ENCODE measurements at places on chromosomes 5 and 9.

DNA sequence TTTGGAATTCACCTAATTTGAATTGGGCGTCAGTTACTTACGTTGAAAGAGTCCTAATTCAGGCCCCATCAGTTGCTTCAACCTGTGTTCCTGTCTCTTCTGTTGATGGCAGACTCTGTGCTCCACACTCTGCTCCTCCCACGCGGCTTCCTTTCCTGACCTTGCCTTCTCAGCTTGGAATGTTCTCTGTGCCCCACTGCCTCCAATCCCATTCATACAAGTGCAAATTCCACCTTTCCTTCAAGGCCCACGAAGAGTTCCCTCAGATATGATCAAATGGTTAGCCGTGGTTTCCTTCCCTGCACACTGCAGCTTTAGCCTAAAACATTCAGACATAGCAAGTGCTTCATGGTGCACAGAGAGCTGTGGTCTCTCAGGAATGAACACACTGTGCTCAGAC, 65.7 kb downstream of the SREK1 start:
- H3K36me3 ChIP-seq: no peaks in the 10 kb centered on the region
- H3K27me3 ChIP-seq: no peaks in the 10 kb centered on the region
- no peak for DNase-seq
- H3K4me3 ChIP-seq: no peak overlapping the region

DNA sequence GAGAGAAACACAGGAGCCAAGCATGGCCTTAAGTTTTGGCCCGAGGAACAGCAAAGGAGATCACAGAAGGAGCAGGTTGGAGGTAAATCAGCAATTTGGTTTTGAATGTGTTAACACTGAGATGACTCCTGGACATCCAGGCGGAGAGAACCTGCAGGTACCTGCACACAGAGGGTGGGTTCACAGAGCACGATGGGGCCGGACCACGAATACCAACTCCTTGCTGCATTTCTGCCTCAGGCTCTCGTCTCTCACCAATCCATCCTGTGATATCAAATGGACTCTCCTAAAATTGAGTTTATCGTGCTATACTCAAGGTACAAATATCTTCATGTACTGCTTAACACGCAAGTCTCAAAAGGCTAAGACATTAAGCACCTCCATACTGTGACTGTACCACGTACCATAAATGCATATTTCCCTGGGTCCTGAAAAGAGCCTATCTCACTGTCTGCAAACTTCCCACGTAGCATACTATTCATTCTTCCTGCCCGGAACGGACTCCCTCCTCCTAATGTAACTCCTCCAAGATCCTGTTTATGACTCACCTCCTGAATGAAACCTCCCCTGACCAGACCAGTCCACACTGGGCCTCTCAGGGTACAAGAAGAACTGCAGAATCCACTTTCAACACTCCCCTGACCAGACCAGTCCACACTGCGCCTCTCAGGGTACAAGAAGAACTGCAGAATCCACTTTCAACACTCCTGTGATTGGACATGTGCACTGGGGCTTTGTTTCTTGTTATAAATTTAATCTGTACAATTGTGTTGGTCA, 380.8 kb upstream of the RFX3 start:
- no peaks in the 10 kb centered on the region for H3K36me3 ChIP-seq
- peaks cover 10% of the 10 kb centered on the region for H3K4me1 ChIP-seq
- no peak for DNase-seq
- no peak overlapping the region for H3K4me3 ChIP-seq
- H3K27me3 ChIP-seq: no peaks in the 10 kb centered on the region

GRCh38 chr9:112032009-112032408, 135.4 kb downstream of the UGCG start:
- no peak for DNase-seq
- peaks cover 13% of the 10 kb centered on the region for H3K4me1 ChIP-seq
- H3K27me3 ChIP-seq: no peaks in the 10 kb centered on the region
- no peaks in the 10 kb centered on the region for H3K36me3 ChIP-seq
- no peak overlapping the region for H3K27ac ChIP-seq
- H3K4me3 ChIP-seq: no peak overlapping the region

DNA sequence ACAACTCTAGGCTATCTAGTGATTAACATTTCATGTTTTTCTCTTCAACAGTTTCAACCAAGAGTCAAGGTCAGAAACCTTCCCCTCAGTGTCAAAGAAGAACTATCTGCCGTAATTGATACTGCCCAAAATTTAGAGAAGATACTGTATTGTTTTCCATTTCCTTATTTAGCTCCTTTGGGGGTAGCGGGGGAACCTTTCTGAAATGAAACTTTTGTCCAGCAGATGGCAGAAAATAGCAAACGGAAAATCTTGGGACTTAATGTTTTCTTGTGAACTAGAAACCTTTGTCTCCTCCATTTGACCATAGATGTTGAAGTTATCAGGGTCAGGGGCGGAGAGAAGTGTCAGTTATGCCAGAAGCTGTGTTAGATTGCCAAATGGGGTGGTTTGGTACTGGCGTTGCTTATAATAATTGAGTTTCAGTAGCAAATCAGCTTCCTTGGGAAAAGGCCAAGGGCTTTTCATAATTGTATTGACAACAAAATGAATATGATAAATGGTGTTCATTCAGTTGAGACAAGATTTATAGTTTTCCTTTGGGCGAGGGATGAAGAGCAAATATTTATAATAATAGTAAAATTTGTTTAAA, 101.7 kb upstream of the TLX3 start:
- no peaks in the 10 kb centered on the region for H3K27me3 ChIP-seq
- no peak overlapping the region for H3K27ac ChIP-seq
- H3K36me3 ChIP-seq: no peaks in the 10 kb centered on the region
- H3K4me3 ChIP-seq: no peak overlapping the region
- no peaks in the 10 kb centered on the region for H3K4me1 ChIP-seq

DNA sequence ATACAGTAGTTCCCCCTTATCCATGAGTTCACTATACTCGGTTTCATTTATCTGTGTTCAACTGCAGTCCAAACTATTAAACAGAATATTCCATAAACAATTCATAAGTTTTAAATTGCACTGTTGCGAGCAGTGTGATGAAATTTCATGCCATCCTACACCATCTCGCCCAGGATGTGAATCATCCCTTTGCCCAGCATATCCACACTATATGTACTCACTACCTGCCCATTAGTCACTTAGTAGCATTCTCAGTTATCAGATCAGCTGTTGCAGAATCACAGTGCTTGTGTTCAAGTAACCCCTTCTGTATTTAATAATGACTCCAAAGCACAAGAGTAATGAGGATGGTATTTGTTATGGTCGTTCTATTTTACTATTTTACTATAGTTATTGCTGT, 51.5 kb downstream of the SHOC1 start:
- H3K27ac ChIP-seq: no peak overlapping the region
- DNase-seq: no peak
- H3K36me3 ChIP-seq: no peaks in the 10 kb centered on the region
- H3K4me3 ChIP-seq: no peak overlapping the region

GRCh38 chr5:91611746-91612145, 228.6 kb upstream of the ARRDC3 start:
- no peaks in the 10 kb centered on the region for H3K27me3 ChIP-seq
- no peak overlapping the region for H3K27ac ChIP-seq
- H3K4me3 ChIP-seq: no peak overlapping the region
- no peaks in the 10 kb centered on the region for H3K36me3 ChIP-seq
- no peak for DNase-seq

- no peak overlapping the region for H3K4me3 ChIP-seq
- DNase-seq: no peak
- no peak overlapping the region for H3K27ac ChIP-seq
- H3K4me1 ChIP-seq: no peaks in the 10 kb centered on the region
- no peaks in the 10 kb centered on the region for H3K27me3 ChIP-seq
Measured at GRCh38 chr9:137870432-137870831, 7.2 kb upstream of the CACNA1B start.

DNA sequence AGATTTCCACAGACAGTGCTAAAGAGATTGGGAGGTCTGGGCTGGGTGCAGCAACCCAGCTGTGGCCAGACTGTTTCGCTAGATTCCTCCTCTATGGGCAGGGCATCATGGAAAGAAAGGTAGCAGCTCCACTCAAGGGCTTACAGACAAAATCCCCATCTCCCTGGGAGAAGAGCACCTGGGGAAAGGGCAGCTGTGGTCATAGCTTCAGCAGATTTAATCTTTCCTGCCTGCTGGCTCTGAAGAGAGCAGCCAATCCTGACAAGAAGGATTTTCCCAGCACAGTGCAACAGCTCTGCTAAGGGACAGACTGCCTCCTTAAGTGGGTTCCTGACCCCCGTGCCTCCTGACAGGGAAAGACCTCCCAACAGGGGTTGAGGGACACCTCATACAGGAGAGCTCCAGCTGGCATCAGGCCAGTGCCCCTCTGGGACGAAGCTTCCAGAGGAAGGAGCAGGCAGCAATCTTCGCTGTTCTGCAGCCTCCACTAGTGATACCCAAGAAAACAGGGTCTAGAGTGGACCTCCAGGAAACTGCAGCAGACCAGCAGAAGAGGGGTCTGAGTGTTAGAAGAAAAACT, 1379.3 kb upstream of the ACO1 start:
- H3K27ac ChIP-seq: no peak overlapping the region
- DNase-seq: no peak
- no peaks in the 10 kb centered on the region for H3K36me3 ChIP-seq
- H3K27me3 ChIP-seq: no peaks in the 10 kb centered on the region

Data from thoracic aorta (tissue), 2 donors.